Posterior vena cava (tissue), 2 donors: ENCODE measurements at places on chromosomes 12 and 14. TPM values are rescaled to one million over a fixed set of nuclear protein-coding genes. Genes with fewer than 3 reads are reported as not detected.
A peak's percentile ranks its signal among the peaks of the same experiment; 100 is the strongest.

GRCh38 chr14:47103771-47104170, 452.2 kb upstream of the RPL10L start:
- no peak for DNase-seq

GRCh38 chr14:96165493-96166436, 38.9 kb upstream of the BDKRB2 start:
- no peak for DNase-seq

GRCh38 chr14:60346706-60347105, 97.7 kb downstream of the PPM1A start:
- no peak for DNase-seq

DNA sequence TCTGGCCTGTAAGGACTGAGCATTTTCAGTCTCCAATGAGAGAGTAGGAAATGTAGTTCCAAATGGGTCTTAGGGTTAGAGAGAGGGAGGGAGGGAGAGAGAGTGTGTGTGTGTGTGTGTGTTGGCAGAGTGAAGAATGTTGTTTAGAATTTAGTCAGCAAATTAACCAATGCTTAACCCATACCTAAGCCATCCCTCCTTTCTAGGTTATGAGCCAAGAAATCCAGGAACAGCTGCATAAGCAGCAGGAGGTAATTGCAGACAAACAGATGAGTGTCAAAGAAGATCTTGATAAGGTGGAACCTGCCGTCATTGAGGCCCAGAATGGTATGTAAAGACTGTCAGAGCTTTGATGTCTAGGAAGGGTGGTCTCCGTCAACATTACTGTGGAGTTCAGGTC, 56.9 kb downstream of the HSP90AA1 start:
- no peak for DNase-seq

GRCh38 chr12:104569346-104570173, 112.8 kb downstream of the CHST11 start:
- no peak for DNase-seq

DNA sequence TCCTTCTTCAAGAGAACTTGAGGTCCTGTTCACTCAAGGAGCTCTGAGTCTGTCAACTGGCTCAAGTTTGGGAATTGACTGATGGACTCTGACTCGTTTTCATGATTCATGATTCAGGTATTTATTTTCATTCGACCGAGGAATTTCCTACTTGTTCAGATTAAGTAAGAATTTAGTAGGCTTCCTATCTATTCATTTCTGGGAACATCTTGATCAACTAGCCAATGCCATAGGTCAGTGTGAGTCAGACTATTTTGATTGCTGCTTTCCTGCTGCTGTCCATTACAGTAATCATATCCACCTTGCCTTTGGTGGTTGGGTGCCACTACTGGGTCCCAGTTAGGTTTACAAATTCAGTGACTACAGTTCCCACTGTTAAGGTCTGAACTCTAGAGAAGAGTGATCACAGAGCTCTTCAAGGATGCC, 6.1 kb downstream of the FAM186A start:
- no peak for DNase-seq

DNA sequence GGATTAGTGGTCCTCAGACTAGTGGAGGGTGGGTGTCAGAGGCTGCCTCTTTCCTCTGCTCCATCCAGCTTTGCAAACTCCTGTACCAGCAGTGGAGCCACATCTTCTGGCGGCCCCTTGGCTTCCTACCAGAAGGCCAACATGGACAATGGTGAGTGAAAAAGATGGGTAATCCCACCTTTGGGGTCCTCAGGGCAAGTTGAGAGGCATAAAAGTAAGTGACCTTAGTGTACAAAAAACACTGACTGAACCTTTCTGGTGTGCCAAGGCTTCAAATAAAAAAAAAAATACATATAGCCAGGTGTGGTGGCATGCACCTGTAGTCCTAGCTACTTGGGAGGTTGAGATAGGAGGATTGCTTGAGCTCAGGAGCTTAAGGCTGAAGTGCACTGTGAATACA, 9.2 kb upstream of the PIP4K2C start:
- DNase-seq = no peak

GRCh38 chr14:39168591-39168990, 1.5 kb downstream of the TRAPPC6B start:
- no peak for DNase-seq

DNA sequence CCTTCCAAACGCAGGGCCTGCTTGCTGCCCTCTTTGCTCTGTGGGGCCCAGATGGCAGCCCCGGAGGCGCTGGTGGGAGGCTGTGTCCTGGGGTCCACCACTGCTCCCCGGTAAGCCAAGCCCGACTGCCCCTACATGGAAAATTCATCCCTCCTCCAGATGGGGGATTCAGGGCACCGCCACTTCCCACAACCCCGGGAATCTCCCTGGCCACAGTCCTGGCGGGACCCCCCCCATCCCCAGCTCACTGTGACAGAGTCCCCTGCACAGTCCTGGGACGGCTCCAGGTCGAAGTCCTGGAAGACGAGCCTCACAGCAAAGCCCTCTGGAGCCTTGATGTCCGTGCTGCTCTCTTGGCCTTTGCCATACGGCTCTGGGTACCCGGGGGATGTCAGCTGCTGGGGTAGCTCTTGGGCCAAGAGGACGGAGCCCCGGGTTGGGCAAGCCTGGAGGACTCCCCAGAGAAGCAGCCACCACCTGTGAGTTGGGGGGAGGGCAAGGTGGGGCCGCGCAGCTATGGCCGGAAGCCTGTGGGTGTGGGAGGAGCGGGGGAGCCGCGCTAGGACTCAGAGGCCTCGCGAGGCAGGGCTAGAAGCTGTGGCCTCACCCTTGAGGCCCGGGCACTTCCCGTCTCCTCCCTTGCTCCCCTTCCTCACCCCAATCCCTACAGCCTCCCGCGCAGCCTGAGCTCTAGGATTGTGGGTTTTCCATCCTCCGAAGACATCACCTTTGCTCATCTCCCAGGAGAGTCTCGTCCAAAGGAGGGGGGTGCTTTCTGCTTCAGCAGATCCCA, 815 bp downstream of the C1RL start:
- DNase-seq = peak; percentile 95

- no peak for DNase-seq
These were observed 1.5 kb upstream of the SUPT16H start for GRCh38 chr14:21385188-21385904.

GRCh38 chr14:36626151-36626550, 35.5 kb upstream of the PAX9 start:
- DNase-seq = no peak

- DNase-seq = no peak
These were observed 8.8 kb downstream of the IKBIP start for GRCh38 chr12:98635657-98636323.

GRCh38 chr14:46325157-46325556, 326.4 kb downstream of the RPL10L start:
- DNase-seq = no peak

- peak; percentile 75 for DNase-seq
These were observed 17.2 kb downstream of the MAP3K12 start for GRCh38 chr12:53481939-53482586.

GRCh38 chr12:131598717-131599116, 112.2 kb upstream of the SFSWAP start:
- DNase-seq = no peak

DNA sequence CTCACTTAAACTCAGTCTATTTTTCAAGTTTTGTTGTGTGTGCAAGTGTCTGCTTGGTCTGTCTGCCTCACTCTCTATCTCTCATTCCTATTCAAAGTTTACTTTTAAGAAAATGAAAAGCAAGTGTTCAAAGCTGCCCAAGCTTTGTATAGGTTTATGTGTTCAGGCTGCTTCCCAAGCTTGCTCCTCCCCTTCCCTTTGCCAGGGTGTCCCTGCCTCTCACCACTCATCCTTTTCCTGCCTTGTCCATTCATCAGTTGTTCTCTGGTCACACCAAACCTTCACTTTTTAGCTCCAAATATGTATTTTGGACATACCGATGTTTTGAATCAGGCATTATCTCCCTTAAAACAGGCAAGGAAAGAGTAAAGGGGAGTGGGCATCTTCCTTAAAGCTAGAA, 41.3 kb downstream of the STK38L start:
- DNase-seq = no peak

GRCh38 chr12:47767216-47767724, 5.8 kb upstream of the SLC48A1 start:
- no peak for DNase-seq

DNA sequence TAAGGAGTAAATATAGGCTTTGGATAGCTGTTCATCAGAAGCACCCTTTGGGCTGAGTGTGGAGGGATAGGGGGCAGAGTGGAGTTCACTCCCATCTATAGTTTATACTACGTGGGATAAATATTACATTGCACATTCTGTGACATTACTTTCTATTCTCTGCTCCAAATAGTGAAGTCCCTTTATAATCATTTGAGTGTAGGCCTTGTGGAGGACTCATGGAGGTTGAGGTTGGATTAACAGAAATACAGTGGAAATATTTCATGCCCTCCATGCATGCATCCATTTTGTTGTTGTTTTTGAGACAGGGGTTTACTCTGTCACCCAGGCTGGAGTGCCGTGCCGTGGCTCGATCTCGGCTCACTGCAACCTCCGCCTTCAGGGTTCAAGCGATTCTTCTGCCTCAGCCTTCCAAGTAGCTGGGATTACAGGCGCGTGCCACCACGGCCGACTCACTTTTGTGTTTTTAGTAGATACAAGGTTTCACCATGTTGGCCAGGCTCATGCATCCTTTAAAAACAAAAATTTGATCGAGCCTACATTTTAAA, 1.4 kb downstream of the CHPT1 start:
- DNase-seq = no peak

- peak; percentile 83 for DNase-seq
These were observed 586 bp downstream of the TTC6 start for GRCh38 chr14:37595809-37596621.

GRCh38 chr12:26123482-26123980, 1.3 kb downstream of the BHLHE41 start:
- DNase-seq = no peak

DNA sequence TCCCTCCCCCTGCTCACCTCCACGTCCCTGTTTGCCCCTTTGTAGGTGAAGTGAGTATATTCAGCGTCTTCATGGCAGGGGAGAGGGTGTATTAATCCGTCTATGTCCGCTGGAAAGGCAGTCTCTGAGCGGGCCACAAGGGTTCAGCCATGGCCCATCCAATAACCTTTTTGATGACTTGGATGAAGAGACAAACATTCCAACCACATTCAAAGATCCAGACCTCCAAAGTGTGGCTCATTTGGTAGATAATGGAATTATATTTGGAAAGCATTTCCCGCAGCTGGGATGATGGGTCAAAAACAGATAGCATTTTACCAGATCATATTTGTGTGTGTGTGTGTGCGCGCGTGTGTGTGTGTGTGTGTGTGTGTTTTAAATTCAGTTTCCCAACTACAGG, 345.9 kb downstream of the DPF3 start:
- DNase-seq = no peak

- DNase-seq = no peak
These were observed 4.1 kb downstream of the CELA1 start for GRCh38 chr12:51342416-51342815.

GRCh38 chr12:42010715-42011114, 134.0 kb downstream of the GXYLT1 start:
- DNase-seq = no peak

GRCh38 chr12:82857276-82857675, 170.6 kb downstream of the TMTC2 start:
- no peak for DNase-seq

GRCh38 chr12:49388682-49389386, 21.6 kb downstream of the SPATS2 start:
- peak; percentile 89 for DNase-seq

- no peak for DNase-seq
These were observed 919 bp downstream of the PSMA3 start for GRCh38 chr14:58245562-58245961.

Gene CIROP
- total RNA-seq = not detected

Gene MMP17
- total RNA-seq = 4.3 TPM

Gene CMKLR1
- total RNA-seq = 44.6 TPM
